ENCODE measurements at places on chromosomes 5 and 9.
A peak's percentile ranks its signal among the peaks of the same experiment; 100 is the strongest.

DNA sequence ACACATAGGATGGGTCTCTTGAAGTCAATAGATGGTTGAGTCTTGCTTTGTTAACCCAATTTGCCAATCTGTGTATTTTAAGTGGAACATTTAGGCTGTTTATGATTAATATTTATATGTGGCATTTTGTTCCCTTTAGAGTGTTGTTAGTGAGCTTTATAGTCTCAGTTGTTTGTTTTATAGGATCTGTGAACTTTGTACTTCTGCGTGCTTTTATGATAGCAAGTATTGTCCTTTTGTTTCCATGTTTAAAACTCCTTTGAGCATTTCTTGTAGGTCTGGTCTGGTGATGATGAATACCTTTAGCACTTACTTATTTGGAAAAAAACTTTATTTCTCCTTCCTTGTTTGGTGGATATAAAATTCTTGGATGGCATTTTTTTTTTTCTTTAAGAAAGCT lies 23.8 kb downstream of the SELENOP start:
- DNase-seq, result no peak

DNA sequence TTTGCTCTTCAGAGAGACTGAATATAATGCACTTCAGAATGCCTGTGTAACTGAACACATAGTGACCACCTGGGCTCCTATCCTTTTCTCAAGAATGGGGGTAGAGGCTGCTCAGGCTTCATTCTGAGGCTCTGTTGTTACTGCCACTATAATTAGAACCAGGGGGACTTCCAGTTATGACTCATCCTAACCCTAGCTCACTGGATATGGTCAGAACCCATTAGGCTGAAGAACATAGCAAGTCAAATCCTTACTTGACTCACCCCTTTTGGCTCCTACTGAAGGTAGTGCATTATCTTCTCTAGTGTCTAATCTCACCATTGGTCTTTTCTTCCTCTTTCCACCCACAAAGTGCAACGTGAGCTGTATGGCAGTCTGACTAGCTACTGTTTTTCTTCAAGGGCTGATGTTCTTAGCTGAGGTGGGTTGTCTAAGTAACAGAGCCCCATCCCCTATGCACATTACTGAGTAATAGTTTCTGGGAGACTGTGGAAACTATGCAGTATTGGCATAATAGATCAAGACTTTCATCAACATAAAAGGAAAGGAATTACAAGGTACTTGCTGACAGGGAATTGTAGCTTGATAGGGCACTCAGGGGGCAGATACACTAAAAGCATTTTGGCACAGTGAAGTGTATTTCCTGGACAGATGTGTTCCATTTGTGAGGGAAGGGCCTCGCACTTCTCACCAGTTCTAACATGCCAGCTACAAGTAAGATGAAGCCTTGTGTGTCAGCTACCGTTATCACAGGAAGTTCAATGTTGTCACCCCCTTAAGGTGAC lies 431.0 kb upstream of the MEF2C start:
- no peak for DNase-seq

DNA sequence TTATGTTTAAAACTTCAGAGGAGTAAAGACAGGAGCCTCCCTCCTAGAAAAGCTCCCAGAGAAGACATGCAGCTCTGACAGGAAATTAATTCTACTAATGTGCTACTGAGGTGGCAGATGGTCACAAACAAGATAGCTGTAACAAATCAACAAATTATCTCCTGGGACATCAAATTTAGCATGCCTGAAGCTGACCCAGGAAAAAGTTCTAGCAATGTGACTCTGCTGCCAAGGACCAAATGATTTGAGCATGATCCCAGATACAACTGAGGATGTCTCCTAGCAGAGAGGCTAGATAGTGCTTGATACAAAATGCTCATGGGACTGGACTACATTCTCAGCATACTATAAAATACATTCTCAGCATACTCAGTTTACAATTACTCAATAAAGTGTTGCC lies 413.5 kb upstream of the SMC2 start:
- no peak for DNase-seq

GRCh38 chr5:5572010-5572865 lies 149.8 kb downstream of the ICE1 start:
- no peak for DNase-seq

GRCh38 chr5:34517249-34517648 lies 138.9 kb upstream of the RAI14 start:
- no peak for DNase-seq

DNA sequence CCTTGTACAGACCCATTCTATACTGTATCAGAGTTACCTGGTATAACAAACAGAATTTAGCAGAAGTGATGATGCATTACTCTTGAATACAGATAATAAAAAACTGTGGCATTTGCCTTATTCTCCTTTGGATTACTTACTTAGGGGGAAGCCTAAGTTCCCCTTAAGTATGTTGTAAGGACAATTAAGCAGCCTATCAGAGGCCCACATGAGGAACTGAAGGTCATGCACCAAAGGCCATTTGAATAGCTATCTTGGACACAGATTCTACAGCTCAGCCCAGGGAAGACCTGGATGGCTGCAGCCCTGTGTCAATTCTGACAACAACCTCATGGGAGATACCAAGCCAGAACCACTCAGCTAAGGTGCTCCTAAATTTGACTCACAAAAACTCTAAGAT lies 125.2 kb downstream of the RAPGEF6 start:
- no peak for DNase-seq

DNA sequence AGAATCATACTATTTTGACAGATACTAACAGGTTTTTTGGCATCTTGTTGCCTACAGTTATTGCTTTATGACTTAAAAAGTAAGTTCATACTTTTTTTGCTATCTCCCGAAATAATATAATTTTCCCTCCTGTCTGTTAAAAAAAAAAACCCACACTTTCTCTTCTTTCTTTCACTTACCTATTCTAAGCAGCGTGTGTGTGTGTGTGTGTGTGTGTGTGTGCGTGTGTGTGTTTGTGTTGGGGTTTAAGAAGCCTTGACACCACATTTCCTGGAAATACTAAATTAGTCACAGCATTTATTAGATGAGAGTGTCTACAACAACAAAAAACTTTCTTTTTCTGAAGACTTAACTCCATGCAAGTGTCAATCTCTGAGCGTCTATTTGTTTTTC lies 12.4 kb downstream of the TNFAIP8 start:
- DNase-seq, result no peak

DNA sequence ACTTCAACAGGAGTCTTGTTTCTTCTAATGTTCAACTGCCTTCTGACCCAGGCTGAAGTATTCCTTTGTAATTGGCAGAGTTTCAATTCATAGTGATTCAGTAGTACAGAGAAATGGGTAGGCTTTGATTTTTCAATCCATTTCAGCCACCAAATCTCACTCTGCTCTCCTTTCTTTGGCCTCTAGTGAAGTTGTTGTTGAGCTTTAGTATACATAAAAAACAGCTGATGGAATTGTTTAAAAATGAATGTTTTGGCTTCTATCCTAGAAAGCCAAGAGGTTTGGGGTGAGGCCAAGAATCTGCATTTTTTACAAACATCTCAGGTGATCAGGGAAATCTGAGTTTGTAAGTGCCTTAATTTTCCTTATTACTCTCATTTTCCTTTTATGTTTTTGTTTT lies 182.9 kb upstream of the MAP1B start:
- no peak for DNase-seq

DNA sequence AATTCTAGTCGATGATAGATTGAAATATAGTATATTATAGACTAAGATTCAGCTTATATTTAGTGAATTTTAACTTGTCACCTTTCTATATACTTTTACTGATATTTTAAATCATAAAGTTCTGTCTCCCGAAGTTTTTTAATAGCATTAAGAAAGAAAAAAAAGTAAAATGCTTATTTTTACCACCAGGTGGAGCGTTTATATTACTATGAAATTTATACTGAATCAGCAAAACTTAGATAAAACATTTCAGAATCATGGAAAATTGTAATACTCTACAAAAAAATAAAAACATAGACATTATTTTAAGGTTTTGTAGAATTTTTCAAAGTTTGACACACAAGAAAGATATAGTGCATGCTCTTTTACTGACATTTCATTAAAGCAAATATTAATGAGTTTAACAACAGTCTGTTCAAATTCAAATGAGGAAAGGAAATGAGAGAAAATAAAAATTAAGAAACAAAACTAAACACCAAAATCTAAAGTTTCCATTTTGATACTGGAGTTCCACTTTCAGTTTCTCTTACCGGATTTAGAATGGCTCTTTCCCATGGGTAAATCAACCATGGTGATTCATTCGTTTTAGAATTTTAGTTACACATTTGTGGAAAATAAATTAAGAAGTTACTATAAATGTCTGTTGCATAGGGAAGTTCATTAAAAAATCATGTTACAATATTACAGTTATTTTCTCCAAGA lies 1035.3 kb downstream of the CDH12 start:
- no peak for DNase-seq

DNA sequence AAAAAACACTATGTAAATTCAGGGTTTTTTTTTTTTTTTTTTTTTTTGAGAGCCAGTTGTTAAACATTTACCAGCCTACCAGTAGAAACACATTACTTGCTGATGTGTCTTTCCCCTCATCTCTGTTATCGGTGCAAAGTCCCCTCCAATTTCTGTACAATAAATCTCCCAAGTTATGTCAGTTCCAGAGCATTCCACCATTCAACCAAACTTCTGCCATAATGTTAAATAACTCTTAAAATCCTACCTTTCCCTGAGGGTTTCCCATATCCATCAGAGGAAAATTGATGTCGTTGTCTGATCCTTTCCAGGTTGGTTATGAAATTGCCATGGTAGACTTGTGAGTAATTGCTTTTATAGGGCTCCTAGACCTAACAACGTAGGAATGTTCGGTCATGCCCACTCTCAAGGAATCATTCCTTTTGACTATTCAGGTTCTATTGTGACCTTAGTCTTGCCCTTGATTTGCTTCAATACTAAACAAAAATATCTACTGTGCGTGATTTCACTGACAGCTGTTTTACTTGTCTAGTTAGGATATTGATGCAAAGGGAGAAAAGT lies 5.6 kb upstream of the PPP2R2B start:
- DNase-seq, result no peak

- DNase-seq, result no peak
Measured at GRCh38 chr9:122348288-122348777, 22.5 kb upstream of the PTGS1 start.

- peak; percentile 39 for DNase-seq
Measured at GRCh38 chr5:88727705-88728313, 155.2 kb downstream of the MEF2C start.

DNA sequence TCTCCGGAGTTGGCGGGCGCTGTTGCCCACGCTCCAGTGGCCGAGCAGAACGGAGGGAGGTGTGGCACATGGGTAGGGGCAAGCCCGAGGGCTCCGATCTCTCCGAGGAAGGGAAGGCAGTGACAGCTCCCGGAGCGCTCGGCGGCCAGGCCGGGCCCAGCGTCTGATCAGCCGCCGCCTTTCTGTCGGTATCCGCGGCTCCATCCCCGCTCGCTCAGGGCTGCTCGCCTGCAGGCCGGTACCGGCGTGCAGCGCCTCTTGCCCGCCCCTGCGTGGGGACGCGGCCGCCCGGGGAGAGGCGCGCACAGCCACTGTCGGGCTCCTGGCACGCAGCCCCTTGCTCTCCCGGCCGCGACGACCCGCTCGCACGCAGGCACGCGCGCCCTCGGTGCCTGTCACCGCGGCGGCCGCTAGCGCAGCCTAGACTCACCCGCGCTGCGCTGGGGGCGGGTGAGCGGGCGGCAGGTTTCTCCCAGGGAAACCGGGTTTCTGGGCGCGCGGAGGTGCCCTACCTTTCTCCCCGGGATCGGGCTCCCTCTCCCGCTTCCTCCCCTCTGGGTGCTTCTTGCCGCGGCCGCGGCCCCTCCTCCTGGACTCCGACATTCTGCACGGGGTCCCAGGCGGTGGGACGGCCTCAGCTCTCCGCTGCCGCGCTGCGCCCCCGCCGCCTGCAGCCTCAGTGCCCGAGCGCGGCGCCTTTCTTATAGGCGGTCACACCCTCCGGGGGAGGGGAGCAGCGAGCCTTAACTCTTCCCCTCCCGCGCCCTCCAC lies 108.4 kb downstream of the PSD2 start:
- DNase-seq, result peak; percentile 84

- no peak for DNase-seq
Measured at GRCh38 chr9:78144008-78144381, 91.9 kb upstream of the CEP78 start.

DNA sequence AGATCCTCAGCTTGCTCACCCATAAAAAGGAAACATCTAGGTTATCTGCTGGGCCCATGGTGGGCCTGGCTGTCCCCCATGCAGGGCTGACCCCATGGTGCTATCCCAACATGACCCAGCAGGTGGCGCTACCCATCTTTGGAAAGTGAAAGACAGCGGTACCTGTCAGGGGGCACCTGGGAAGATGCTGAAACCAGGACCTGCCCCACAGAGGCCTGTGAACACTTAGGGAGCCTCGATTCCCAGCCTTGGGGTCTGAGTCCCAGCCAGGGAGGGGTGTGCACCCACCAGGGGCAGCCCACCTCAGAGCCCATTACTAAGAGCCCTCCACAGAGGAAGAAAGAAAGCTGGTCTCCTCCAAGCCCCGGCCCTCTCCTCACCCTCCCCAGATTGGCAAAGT lies 46.6 kb upstream of the IPPK start:
- peak; percentile 70 for DNase-seq

- DNase-seq, result no peak
Measured at GRCh38 chr5:24080046-24080445, 564.7 kb downstream of the CDH10 start.

DNA sequence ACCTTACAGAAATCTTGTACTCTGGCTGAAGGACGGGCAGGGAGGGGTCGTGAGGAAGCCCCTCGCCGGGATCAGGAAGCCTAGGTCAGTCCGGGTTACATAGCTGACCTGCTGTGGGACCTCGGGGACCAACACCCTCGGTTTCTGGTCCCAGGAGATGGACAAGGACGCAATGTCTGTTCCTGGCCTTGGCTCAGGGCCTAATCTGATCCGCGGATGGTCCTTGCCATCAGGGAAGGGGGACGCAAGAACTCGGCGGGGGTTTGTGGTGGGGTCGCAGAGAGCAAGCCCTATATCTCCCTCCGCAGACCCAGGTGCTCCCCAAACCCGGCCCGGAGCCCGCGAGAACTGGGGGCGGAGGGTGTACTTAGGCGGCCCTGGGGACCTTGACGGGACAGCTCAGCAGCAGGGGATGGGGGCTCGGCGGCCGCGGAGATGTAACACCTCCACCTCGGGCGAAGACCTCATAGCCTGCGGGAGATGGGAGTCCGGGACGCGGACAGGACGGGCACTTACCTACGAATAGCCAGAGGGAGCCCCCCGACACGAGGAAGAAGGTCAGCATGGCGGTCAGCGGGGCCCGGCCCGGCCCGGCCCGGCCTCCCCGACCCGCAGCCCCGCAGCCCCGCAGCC lies 353 bp downstream of the ACSL6 start:
- peak; percentile 9 for DNase-seq

DNA sequence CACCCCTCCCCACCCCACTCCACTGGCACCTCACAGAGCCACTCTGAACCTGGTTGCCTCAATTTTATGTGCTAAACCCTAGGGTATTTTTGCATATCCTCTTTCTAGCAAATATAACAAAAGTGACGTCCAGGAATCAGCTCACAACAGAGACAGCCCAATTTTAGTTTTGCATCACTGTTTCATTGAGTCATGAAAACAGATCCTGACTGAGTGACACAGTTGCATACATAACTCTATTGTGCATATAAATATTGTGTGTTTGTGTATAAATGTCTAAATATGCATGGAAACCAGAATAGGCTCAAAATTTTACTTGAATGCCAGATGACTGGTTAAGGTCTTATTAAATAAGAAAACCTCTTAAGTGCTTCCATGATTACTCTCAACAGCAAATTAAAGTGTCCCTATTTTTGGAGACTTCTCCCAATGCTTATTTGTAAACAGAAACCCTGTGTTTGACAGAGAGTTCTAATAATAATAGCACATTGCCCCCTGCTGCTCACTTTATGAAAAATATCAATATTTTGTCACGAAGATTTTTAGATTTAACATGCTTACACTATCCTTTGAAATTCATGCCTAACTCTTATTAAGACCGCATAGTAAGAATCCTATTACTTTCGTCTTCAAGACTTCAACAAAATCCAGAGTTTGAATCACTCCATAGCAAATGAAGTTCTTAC lies 75.5 kb upstream of the PRRC1 start:
- DNase-seq, result no peak

All from neural progenitor cell (in vitro differentiated cells).